ENCODE measurements at places on chromosomes 12 and 14.

GRCh38 chr12:93776581-93777018 lies 99.4 kb downstream of the CRADD start:
- no peak for DNase-seq

GRCh38 chr14:52895000-52895399 lies 55.9 kb downstream of the FERMT2 start:
- DNase-seq: peak; percentile 77

DNA sequence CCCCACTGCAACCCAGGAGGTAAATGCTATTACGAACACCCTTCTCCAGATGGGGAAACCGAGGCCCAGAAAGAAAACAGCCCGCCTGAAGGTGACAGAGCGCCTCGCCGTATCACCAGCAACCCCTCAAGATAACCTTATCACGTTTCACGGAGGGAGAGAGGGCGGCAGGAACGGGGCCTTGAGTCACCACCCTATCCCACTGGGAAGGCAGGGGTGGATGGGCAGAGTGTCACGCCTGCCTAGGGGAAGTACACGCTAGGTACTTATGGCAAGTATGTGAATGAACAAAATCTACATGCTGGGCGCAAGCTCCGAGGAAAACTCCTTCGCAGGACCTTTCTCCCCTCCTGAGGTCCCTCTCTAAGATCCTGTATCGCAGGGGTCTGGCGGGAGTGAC lies 17.8 kb downstream of the NCOR2 start:
- DNase-seq: no peak

GRCh38 chr14:87081004-87081403 lies 912.0 kb downstream of the GALC start:
- DNase-seq: peak; percentile 4

GRCh38 chr14:102344084-102344483 lies 18.6 kb downstream of the CINP start:
- no peak for DNase-seq

- DNase-seq: no peak
Measured at GRCh38 chr14:80996049-80996901, 40.9 kb downstream of the TSHR start.

- DNase-seq: no peak
Measured at GRCh38 chr12:49962861-49963765, 1.4 kb downstream of the AQP5 start.

GRCh38 chr14:89765346-89765745 lies 189.2 kb downstream of the EFCAB11 start:
- no peak for DNase-seq

DNA sequence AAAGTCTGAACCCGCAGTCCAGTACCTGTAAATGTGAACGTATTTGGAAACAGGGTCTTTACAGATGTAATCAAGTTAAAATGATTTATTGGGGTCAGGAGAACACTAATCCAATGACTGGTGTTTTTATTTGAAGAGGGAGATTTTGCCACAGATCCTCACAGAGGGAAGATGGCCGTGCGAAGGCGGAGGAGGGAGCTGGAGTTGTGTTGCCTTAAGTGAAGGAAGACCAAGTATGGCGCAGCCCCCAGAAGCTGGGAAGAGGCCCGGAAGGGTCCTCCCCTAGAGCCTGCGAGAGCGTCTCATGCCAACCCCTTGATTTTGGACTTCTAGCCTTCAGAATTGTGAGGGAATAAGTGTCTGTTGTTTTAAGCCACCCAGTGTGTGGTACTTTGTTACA lies 102.8 kb upstream of the NUDT4 start:
- no peak for DNase-seq

GRCh38 chr12:56413392-56413791 lies 35.8 kb downstream of the TIMELESS start:
- DNase-seq: no peak

- DNase-seq: peak; percentile 0
Measured at GRCh38 chr12:39587225-39587624, 32.4 kb downstream of the ABCD2 start.

DNA sequence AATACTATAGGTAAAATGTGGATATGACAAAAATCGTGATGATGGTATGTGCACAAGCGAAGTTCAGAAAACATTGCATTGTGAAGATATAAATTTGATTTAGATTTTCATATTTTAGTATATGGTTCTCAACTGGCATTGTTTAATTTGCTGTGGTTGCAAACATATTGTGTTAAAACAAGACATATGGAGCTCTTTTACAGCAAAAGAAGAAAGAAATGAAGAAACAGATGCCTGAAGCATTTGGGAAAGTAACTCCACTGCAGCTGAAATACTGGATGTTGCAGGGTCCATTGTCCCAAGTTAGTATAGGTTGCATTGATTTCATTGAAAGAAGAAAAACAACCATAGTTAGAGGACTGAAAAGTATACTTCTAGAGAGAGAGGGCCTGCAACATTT lies 185.8 kb upstream of the SSTR1 start:
- DNase-seq: no peak

GRCh38 chr12:33529031-33529430 lies 89.4 kb upstream of the SYT10 start:
- DNase-seq: no peak

GRCh38 chr12:112916270-112916669 lies 9.5 kb downstream of the OAS1 start:
- no peak for DNase-seq

DNA sequence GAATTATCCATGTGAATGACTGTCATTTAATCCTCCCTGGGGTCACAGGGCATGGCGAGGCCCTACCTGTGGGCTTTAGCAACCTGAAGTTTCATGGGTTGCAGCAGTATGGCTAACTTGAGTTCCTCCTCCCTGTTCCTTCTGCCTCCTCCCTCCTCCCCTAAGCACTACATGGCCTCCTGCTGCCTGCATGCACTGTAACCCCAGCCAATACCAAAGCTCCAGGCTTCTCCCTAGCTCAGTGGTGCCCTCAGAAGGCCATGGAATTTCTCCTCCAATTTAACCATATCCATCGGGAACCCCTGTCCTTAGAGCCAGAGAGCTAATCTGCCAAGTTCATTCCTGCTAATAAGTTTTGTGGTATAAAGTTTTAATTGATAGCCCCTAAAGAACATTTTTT lies 95.1 kb downstream of the NT5DC3 start:
- no peak for DNase-seq

GRCh38 chr12:3178671-3179313 lies 101.6 kb downstream of the TSPAN9 start:
- DNase-seq: no peak

DNA sequence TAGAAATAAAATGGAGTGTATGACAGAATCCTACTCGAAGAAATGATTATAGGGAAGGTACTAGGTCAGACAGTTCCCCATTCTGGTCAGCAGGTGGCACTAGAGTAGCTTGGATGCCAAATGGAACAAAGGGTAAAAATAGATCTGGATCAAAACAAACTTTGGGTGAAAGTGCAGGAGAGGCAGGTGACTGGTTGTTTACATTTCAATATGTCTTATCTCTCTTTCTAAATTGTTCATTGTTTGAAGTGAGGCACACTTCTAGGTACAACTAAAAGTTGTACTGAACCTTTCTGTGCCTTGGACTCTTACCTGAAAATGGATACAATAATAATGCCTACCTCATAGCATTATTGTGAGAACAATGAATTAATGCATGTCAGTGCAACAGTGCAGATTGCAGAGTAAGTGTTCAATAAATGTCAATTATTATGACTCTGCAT lies 62.0 kb upstream of the OSBPL8 start:
- peak; percentile 62 for DNase-seq

DNA sequence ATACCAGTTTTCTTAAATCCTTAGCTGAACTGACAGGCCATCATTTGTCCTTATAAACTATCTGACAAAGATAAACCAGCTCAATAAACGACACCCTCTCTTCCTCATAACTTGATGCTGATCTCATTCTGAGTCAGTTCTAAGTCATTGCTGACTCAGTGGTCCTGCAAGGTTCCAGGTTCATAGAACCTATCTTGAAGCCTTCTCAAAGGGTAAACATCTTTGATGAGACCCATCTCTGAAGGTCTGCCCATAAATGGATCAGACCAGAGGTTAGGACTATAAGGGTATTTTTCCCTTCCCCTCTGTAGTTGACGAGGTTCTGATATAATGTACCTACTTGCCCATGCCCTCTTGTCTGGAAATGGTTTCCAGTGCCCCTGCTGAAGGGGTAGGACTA lies 11.9 kb downstream of the NAA25 start:
- no peak for DNase-seq

DNA sequence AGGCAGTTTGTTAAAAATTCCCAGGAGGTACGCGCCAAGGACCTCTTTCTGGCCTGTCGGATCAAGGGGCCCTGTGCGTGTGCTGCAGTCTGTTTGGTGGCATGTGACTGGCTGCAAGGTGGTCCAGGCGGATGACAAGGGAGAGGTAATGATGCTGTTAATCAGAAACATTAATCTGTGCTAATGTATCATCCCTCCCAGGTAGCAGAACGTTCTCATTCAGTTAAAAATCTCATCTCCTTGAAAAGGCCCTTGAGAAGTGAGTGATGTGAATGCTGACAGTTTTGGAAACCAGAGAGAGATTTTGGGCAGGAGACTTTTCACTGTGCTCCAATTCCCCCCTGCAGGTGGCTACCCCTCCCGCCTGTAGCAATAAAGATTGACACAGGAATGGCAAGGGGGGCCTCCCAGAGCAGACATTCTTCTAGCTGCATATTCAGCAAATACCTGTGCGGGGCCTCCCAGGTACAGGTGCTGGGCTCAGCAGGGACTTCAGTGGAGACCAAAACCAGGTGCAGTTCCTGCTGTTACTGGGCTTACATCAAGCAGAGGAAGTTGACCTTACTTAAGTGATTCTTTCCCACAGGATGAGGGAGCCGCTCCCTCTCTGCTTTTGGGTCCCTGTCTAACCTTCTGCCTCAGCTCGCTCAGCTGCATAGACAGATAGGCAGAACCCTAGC lies 364.8 kb downstream of the CACNA1C start:
- DNase-seq: no peak

GRCh38 chr14:31411218-31411727 lies 9.1 kb downstream of the HEATR5A start:
- no peak for DNase-seq

- peak; percentile 67 for DNase-seq
Measured at GRCh38 chr12:1791104-1791841, 29.1 kb upstream of the LRTM2 start.

DNA sequence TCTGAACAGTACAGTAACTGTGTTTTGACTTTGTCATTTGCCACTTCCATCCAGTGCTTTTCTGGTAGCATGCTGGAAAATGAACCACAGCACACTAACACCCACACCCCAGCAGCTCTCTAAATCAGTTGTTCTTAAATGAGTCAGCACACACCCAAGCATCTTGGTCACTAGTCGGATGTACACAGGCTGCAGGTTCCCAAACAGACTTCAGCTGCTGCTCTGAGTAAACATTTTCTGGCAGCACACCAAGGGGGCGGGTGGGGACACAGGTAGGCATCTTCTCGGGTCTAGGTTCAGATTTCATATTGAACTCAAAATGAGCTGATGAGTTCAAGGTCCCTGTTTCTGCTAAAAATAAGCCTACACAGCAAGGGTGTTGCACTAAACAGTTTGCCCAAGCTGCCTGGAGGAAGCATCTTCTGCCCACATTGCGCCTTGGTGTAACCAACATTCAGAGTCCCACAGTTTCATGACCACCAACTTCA lies 39.8 kb downstream of the IFNG start:
- peak; percentile 71 for DNase-seq

DNA sequence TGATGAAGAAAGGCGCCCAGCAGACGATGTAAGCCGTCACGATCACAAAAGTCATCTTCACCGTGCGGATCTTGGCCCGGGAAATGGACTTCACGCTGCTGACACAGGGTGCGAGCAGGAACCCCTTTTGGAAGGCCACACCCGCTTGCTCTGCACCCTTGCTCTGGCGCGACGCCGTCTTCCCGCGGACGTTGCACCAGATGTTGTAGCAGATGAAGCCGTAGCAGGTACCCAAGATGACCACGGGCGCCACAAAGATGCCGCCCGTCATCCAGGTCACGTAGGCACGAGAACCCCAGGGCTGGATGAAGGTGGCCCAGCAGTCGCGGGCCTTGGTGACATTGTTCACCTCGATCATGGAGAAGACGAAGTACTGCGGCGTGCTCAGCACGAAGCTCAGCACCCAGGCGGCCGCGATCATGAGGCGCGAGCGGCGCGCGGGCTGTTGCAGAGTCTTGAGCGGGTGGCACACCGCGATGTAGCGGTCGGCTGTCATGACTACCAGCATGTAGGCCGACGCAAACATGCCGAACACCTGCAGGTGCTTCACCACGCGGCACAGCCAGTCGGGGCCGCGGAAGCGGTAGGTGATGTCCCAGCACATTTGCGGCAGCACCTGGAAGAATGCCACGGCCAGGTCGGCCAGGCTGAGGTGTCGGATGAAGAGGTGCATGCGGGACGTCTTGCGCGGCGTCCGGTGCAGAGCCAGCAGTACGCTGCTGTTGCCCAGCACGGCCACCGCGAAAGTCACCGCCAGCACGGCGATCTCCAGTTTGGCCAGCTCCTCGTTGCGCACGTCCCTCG lies 890 bp downstream of the AVPR1A start:
- DNase-seq: peak; percentile 14

- no peak for DNase-seq
Measured at GRCh38 chr12:92334552-92334951, 188.9 kb upstream of the BTG1 start.

- DNase-seq: peak; percentile 80
Measured at GRCh38 chr14:106551265-106551664, 1024.9 kb downstream of the TMEM121 start.

- no peak for DNase-seq
Measured at GRCh38 chr14:35369701-35370191, 34.8 kb downstream of the NFKBIA start.

DNA sequence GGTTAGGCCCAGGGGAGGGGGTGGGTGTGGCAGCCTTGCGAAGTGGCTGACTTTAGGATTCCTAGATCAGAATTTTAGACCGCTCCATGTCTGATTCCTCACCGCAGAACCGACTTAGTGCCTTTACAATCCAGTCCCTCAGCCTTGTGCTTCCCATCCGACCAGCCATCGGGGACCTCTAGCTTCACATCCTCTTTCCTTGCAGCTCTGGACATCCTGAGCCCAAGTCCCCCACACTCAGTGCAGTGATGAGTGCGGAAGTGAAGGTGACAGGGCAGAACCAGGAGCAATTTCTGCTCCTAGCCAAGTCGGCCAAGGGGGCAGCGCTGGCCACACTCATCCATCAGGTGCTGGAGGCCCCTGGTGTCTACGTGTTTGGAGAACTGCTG lies 557 bp downstream of the COPS7A start:
- DNase-seq: peak; percentile 8

DNA sequence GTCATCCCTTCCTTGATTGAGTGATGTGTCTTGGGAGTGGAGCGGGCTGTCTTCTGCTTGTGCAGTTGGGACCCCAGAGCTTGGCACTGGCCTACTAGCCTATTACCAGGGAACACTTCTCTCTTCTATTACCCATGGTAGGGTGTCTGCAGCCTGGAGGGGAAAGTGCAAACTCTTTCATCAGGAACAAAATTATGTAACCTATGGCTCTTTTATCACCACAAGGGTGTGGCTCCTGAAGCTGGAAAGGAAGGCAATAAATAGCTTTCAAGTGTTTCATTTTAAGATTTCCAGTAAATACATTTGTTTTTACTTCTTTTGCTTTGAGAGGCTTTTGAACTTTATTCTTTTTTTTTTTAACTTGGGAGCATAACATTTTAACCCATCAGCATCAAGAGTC lies 349.7 kb upstream of the FAR2 start:
- no peak for DNase-seq

GRCh38 chr12:80087486-80088213 lies 11.7 kb upstream of the OTOGL start:
- DNase-seq: no peak
